ENCODE measurements at places on chromosomes 11 and 22.
A peak's percentile ranks its signal among the peaks of the same experiment; 100 is the strongest.

GRCh38 chr11:58685973-58686722 is 45.6 kb downstream of the GLYAT start:
- H3K27ac ChIP-seq: no peak overlapping the region
- peak; percentile 73 for DNase-seq
- peaks cover 14% of the 10 kb centered on the region for H3K4me1 ChIP-seq
- H3K36me3 ChIP-seq: no peaks in the 10 kb centered on the region
- H3K4me3 ChIP-seq: no peak overlapping the region

DNA sequence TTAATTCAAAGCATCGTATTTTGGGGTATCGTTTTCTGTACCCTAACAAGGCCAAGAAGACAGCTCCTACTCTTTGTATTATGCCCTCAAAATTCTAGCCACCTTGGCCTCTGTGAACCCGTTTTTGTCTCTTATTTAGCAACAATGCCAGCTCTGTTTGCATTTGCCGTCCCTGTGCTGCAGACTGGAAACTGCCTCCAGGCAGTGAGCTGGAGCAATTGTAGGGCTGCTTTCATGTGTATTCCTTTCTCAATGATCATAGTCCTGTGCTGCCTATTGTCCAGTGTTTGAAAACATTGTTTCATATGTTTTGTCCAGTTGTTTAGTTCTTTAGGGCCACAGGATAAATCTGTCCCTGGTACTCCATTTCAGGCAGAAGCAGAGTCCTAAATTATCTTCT is 19.9 kb upstream of the BACE1-AS start:
- H3K4me3 ChIP-seq: no peak overlapping the region
- H3K27me3 ChIP-seq: no peaks in the 10 kb centered on the region
- H3K27ac ChIP-seq: no peak overlapping the region
- peaks cover 10% of the 10 kb centered on the region for H3K36me3 ChIP-seq
- DNase-seq: no peak
- H3K4me1 ChIP-seq: peaks cover 6% of the 10 kb centered on the region

- H3K27ac ChIP-seq: no peak overlapping the region
- no peaks in the 10 kb centered on the region for H3K36me3 ChIP-seq
- no peaks in the 10 kb centered on the region for H3K4me1 ChIP-seq
- H3K27me3 ChIP-seq: no peaks in the 10 kb centered on the region
- no peak overlapping the region for H3K4me3 ChIP-seq
Measured at GRCh38 chr11:117058761-117059261, 39.4 kb downstream of the SIK3 start.

GRCh38 chr11:44931466-44931865 is 19.2 kb downstream of the TP53I11 start:
- H3K4me3 ChIP-seq: no peak overlapping the region
- DNase-seq: no peak
- no peaks in the 10 kb centered on the region for H3K27me3 ChIP-seq
- H3K4me1 ChIP-seq: no peaks in the 10 kb centered on the region
- H3K36me3 ChIP-seq: no peaks in the 10 kb centered on the region

DNA sequence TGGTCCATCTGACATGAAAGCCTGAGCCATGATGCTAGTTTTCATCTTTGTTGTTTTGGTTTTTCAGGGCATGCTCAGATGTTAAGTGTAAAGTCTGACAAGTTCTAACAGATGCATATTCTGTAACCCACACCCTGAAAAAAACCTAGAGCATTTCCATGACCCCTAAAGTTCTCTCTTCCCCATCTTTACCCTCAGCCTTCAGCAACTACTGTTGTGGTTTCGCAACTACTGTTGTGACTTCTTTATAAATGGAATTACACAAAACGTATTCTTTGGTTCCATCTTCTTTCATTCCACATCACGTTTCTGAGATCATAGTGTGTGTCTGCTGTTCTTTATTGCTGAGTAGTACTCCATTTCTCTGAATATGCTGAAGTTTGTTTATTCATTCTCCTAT is 65.1 kb upstream of the LDLRAD3 start:
- H3K36me3 ChIP-seq: no peaks in the 10 kb centered on the region
- H3K27me3 ChIP-seq: no peaks in the 10 kb centered on the region
- no peak overlapping the region for H3K4me3 ChIP-seq
- H3K27ac ChIP-seq: no peak overlapping the region
- no peaks in the 10 kb centered on the region for H3K4me1 ChIP-seq
- DNase-seq: no peak

GRCh38 chr11:35257281-35257680 is 118.3 kb downstream of the CD44 start:
- peaks cover 7% of the 10 kb centered on the region for H3K4me1 ChIP-seq
- peak; percentile 58 for DNase-seq
- peak overlapping the region; percentile 10 for H3K4me3 ChIP-seq
- no peaks in the 10 kb centered on the region for H3K27me3 ChIP-seq
- no peak overlapping the region for H3K27ac ChIP-seq
- H3K36me3 ChIP-seq: no peaks in the 10 kb centered on the region

GRCh38 chr22:28002181-28002700 is 83.2 kb upstream of the PITPNB start:
- no peak for DNase-seq
- no peaks in the 10 kb centered on the region for H3K27me3 ChIP-seq
- no peak overlapping the region for H3K27ac ChIP-seq
- H3K36me3 ChIP-seq: no peaks in the 10 kb centered on the region

DNA sequence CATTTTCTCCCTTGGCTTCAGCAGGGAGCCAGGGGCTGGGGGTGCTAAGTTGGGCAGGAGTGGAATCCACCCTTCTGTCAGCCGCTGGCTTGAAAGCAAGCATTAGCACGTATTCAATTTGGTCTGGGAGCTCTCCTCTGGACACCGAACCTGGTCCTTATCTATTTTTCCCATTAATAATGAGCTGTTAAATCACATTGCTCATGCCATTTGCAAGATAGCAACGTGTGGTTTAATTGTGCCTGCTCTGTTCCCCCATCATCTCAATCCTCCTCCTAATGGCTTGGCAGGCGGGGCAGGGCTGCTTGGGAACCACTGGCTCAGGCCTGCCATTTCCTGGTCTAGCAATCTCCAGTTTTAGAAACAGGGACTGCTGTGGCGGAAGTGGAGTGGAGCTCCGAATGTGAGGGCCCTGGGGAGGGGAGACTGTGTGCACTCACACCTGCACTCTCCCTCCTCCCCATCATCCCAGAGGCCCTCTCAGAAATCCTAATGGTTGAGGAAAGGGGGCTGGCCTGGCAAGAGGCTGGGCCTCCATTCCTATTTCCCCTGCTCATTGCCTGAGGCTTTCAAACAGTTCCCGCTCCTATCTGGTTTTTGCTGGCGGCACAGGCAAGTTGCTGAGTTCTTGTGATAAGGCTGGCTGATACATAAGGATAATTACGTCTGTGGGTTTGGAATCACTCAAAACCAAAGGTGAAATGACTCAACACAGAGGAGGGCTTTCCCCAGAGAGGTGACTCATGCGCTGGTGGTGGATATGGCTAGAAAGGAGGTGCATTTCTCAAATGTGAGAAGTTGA is 201.2 kb upstream of the E2F8 start:
- peak; percentile 13 for DNase-seq
- no peaks in the 10 kb centered on the region for H3K36me3 ChIP-seq
- no peak overlapping the region for H3K4me3 ChIP-seq
- no peak overlapping the region for H3K27ac ChIP-seq
- no peaks in the 10 kb centered on the region for H3K4me1 ChIP-seq

GRCh38 chr11:102989379-102990047 is 34.0 kb upstream of the MMP13 start:
- no peaks in the 10 kb centered on the region for H3K36me3 ChIP-seq
- no peak overlapping the region for H3K4me3 ChIP-seq
- peaks cover 2% of the 10 kb centered on the region for H3K27me3 ChIP-seq
- H3K4me1 ChIP-seq: no peaks in the 10 kb centered on the region
- no peak overlapping the region for H3K27ac ChIP-seq

DNA sequence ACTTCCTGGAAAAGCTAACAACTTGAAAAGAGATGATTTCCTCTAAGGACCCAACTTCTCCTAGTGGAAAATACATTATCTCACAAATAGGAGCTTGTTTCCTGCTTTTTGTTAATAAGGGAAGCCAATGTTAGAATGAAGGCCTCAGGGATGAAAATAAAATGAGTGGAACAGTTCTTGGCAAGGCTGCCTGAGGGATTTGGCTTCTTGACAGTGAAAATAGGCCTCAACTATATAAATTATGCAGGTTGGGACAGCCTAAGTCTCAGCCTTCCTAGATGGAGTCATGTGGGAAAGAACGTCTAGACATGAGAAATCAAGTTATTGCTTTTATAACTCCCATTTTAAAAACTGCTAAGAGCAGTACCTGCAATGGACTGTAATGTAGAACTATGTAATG is 92.8 kb upstream of the FIBIN start:
- H3K27me3 ChIP-seq: no peaks in the 10 kb centered on the region
- no peak for DNase-seq
- H3K4me1 ChIP-seq: no peaks in the 10 kb centered on the region
- no peak overlapping the region for H3K4me3 ChIP-seq
- H3K36me3 ChIP-seq: no peaks in the 10 kb centered on the region
- H3K27ac ChIP-seq: no peak overlapping the region

DNA sequence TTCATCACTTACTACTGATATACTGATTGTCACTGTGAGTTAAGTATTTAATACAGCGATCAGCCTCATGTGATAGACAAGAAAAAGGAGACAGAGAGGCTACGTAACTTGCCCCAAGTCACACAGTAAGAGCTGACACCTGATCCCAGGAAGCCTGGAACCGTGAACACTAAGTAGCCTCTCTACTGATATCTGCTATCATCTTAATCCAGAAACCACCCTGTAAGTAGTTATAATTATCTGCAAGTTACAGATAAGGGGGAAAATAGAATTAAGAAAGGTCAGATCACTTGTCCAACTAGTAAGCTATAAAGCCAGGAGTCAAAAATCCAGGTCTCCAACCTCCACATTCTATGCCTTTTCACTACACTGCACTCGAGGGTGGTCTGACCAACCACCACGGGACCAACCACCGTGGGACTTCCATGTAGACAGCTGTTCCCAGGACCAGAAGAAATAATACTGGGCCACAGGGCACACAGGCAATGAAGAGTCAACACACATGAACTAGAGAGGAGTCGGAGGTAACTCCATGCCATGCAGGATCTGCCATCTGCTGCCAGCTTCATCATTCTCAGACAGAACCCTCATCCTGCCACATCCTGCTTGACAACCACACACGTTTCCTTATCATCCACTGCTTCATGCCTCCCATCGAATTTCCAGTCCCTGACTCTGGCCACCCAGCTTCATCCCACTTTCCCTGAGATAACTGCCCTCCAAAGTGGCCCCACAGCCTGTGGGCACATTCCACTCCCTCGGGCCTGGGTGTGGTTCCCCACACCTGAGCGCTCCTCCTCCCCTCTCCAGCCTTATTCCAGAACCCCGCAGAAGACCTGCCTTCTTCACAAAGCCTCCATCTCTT is 58.6 kb downstream of the MICAL3 start:
- H3K27me3 ChIP-seq: no peaks in the 10 kb centered on the region
- H3K27ac ChIP-seq: no peak overlapping the region
- DNase-seq: peak; percentile 35
- no peaks in the 10 kb centered on the region for H3K36me3 ChIP-seq
- peaks cover 6% of the 10 kb centered on the region for H3K4me1 ChIP-seq
- no peak overlapping the region for H3K4me3 ChIP-seq

- H3K4me1 ChIP-seq: no peaks in the 10 kb centered on the region
- no peak overlapping the region for H3K4me3 ChIP-seq
- peaks cover 3% of the 10 kb centered on the region for H3K27me3 ChIP-seq
- no peaks in the 10 kb centered on the region for H3K36me3 ChIP-seq
- no peak overlapping the region for H3K27ac ChIP-seq
Measured at GRCh38 chr11:17600316-17601255, 53.5 kb downstream of the OTOG start.

DNA sequence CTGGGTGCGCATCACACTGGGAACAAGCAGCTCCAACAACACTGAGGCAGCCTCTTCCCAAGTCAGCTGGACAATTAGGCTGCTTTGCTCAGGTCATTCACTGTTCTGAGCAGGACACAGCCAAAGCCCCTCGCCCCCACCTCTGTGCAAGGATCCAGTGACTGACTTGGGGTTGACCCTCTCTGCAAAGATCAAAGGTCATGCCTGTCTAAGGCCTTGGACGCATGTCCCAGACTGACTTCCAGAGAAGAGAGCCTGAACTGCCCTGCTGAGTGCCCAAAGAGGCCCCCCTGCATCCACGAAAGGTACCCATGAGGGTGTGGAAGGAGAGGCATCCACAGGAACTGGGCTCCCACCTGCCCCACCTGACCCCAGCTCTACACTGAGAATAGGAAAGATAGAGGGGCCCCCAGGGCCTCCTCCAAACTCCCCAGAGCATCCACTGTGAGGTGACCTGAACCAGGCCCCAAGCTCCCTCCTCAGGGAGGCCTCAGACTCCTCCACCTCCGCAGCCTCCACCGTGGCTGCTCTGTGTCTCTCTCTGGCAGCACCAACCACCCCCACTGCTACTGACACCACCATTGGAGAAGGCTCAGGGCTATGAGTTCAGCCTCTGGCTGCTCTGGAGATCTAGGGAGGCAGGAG is 53.5 kb downstream of the IGLL5 start:
- H3K36me3 ChIP-seq: no peaks in the 10 kb centered on the region
- no peak overlapping the region for H3K4me3 ChIP-seq
- H3K4me1 ChIP-seq: no peaks in the 10 kb centered on the region
- no peaks in the 10 kb centered on the region for H3K27me3 ChIP-seq

DNA sequence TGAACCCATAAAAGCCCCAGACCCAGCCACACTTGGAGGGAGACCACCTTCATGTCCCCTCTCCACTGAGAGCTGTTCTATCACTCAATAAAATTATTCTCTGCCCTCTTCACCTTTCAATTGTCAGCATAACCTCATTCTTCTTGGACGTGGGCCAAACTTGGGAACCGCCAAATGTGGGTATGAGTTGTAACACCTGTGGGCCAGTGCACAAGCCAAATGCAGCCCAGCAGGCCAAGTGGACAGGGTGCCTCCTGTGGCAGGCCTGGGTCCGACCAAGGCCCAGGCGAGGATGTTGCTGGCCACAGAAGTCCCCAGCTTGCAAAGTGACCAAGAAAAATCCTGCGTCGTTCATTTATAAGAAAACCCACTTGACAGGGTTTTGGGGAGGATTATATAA is 621.2 kb downstream of the METTL15 start:
- H3K27me3 ChIP-seq: no peaks in the 10 kb centered on the region
- H3K27ac ChIP-seq: no peak overlapping the region
- no peak for DNase-seq
- no peaks in the 10 kb centered on the region for H3K36me3 ChIP-seq

DNA sequence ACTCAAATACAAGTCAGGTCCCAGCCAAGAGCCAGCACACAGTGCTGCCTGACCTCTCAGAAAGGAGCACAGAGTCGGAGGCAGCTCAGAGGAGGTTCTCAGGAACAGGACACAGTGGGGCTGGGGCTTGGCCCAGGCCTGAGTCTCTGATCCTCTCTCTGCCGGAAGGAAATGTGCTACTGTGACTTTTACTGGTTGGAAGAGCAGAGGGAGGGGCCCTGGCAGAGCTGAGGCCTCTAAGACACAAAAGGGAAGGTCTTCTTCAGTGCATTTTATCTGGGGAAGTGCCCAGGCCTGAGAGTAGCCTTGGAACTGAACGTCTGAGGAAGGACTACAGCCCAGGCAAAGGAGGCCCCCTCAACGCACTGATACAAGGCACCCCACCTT is 16.2 kb upstream of the CASTOR1 start:
- H3K4me3 ChIP-seq: peak overlapping the region; percentile 47
- H3K4me1 ChIP-seq: peaks cover 96% of the 10 kb centered on the region
- H3K27ac ChIP-seq: peak overlapping the region; percentile 28
- H3K27me3 ChIP-seq: no peaks in the 10 kb centered on the region
- no peaks in the 10 kb centered on the region for H3K36me3 ChIP-seq

- DNase-seq: no peak
- peaks cover 20% of the 10 kb centered on the region for H3K4me1 ChIP-seq
- H3K4me3 ChIP-seq: no peak overlapping the region
- no peak overlapping the region for H3K27ac ChIP-seq
- no peaks in the 10 kb centered on the region for H3K36me3 ChIP-seq
Measured at GRCh38 chr22:39292031-39292462, 27.4 kb downstream of the RPL3 start.

GRCh38 chr11:69727266-69727665 is 23.4 kb upstream of the FGF19 start:
- no peaks in the 10 kb centered on the region for H3K36me3 ChIP-seq
- peaks cover 3% of the 10 kb centered on the region for H3K27me3 ChIP-seq
- no peaks in the 10 kb centered on the region for H3K4me1 ChIP-seq
- DNase-seq: no peak
- H3K27ac ChIP-seq: no peak overlapping the region
- no peak overlapping the region for H3K4me3 ChIP-seq
